NCI-H69 (cell line): ENCODE measurements at places on chromosomes 11 and 22.

GRCh38 chr22:37601540-37602442 lies 6.8 kb upstream of the GGA1 start:
- DNase-seq, result peak; percentile 80

GRCh38 chr22:33325232-33326004 lies 267.2 kb upstream of the SYN3 start:
- no peak for DNase-seq

- DNase-seq, result peak; percentile 36
These were observed 54.0 kb upstream of the PITPNB start for GRCh38 chr22:27972732-27973698.

- DNase-seq, result no peak
These were observed 93.6 kb upstream of the CD44 start for GRCh38 chr11:35045236-35045820.

DNA sequence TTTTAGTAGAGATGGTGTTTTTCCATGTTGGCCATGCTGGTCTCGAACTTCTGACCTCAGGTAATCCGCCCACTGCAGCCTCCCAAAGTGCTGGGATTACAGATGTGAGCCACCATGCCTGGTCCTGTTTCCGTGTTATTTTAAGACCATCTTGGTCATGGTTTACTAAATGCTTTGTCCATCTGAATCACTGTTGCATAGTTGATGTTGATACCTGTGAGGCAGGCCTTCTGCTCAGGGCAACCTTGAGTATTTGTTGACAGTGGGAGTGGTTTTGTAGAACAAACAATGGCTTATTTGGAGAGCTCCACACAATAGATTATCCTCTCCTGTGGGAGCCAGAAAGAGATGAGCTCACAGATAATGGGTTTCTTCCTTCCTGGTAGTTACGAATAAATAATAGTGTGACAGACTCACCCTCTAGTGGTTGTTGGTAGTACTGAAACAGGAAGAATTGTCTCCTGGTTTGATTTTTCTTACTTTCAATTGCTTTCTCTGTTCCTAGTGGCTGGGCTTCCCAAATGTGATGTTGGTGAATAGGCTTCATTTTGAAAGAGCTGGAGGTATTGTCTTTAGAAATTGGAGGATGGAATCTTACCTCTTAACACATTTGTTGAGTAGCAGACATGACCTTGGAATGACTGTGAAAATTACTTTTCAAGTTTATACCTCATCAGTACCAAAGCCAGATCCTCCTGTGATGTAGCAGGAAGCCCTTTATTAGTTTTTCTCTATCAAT lies 39.0 kb downstream of the CTNND1 start:
- DNase-seq, result peak; percentile 96

GRCh38 chr11:8080674-8081590 lies at the start of gene TUB:
Gene TUB, plus strand, starts transcription at chr11:8081211. Its CDS starts 300 bp downstream, at chr11:8081511.
- DNase-seq, result peak; percentile 81

- DNase-seq, result no peak
These were observed 186.4 kb upstream of the PITPNB start for GRCh38 chr22:28105413-28105812.

- peak; percentile 44 for DNase-seq
These were observed at the start of gene CST6 for GRCh38 chr11:66011785-66012303. Gene CST6, plus strand, starts transcription at chr11:66012008. Its CDS starts 37 bp downstream, at chr11:66012045.

DNA sequence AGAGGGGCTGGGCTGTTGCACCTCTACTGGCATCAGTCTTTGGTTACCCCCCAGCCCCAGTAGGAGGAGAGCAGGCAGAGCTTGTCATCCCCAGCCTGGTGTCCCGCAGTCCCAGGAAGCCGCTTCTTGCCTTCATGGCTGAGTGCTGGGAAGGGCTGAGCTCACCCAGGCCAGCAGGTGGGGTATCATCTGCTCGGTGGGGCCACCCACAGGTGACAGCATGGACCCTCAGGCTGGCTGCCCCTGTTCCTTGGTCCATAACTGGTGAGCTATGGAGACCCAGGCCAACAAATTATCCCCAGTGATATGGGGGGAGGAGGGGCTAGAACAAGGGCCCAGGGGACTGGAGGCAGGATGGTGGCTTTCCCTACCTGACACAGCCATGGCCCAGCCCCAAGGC lies 6.5 kb upstream of the RHOD start:
- no peak for DNase-seq

DNA sequence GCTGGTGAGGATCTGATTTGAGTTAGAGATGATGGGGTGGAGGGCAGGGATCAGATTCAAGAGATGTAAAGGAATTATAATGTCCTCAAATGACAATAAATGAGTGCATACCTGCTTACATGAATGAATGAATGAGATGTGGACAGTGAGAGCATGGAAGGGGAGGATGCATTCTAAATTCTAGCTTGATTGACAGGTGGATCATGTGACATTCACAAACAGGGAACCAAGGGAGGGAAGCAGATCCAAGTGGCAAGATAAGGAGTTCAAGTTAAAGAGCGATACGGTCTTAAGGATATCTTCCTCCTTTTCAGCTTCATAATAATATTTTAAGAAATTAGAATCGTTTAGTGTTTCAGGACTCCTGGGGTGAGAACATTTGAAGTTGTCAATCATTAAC lies 170.5 kb upstream of the TBCEL start:
- DNase-seq, result no peak

- DNase-seq, result no peak
These were observed 3.4 kb downstream of the YPEL4 start for GRCh38 chr11:57646194-57646798.

GRCh38 chr11:67022341-67022933 lies 497 bp upstream of the SYT12 start:
- peak; percentile 91 for DNase-seq

DNA sequence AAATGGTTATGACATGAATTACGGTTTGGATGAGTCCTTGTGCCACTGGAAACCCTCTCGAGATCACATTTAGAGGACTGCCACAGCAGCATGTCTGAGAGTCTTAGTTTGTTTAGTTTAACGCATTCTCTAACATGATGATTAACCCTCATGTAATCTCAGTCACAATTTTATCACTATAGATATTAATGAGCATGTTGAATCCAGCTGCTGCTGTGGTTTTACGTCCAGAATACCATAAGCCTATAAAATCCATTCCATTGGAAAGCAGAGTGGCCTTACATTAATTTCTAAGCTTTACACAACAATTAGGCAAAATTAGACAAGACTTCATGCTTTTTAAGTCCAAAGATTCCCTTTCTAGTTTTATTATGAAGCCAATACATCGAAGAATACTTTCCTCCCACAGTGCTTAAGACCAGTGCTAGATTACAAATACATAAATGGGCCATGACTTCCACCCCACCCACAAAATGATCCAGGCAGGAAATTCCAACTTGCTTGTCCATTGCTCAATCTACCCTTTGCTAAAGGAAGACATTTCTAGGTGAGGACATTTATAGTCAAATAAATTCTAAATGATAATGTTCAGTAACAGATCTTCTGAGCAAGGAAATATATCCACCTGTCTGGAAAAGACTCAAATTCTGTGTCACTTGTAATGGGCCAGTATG lies 3.5 kb upstream of the ELMOD1 start:
- DNase-seq, result no peak

DNA sequence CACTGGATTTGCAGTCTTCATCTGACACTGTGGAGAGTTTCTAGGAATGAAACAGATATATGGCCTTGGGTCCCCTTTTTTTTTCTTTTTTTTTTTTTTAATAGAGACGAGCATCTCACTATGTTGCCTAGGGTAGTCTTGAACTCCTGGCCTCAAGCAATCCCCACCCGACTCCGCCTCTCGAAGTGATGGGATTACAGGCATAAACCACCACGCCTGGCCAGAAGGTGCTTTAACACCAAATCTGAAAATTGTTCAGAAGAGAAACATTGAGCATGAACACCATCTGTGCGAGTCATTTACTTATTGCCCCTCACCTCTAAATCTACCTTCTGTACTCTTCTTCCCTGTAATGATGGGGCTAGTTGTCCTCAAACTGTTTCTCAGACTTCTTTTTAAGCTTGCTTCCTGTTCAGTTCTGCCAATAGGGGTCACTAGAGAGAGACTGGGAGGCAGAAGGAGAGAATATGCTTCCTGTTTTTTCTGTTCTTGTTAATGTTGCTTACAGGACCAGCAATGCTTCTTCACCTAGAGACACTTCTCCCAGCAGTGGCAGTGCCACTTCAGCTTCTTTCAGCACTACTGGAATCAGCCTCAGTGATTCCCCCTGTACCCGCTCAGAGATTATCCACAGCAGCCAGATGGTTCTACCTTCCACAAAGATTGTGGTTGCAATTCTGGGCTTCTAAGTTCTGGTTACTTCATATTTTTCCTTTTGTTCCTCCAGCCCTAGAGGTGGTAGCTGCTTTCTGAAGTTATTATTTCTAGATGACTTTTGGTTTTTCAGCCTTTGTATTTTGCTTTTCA lies 20.8 kb upstream of the ZBED5 start:
- DNase-seq, result peak; percentile 76

GRCh38 chr11:85685820-85686459 lies at the start of gene CCDC89:
Gene CCDC89, minus strand, starts transcription at chr11:85686195. Its CDS starts 65 bp downstream, at chr11:85686130.
- DNase-seq, result peak; percentile 98

GRCh38 chr11:110629594-110629993 lies 82.6 kb downstream of the ARHGAP20 start:
- DNase-seq, result no peak

DNA sequence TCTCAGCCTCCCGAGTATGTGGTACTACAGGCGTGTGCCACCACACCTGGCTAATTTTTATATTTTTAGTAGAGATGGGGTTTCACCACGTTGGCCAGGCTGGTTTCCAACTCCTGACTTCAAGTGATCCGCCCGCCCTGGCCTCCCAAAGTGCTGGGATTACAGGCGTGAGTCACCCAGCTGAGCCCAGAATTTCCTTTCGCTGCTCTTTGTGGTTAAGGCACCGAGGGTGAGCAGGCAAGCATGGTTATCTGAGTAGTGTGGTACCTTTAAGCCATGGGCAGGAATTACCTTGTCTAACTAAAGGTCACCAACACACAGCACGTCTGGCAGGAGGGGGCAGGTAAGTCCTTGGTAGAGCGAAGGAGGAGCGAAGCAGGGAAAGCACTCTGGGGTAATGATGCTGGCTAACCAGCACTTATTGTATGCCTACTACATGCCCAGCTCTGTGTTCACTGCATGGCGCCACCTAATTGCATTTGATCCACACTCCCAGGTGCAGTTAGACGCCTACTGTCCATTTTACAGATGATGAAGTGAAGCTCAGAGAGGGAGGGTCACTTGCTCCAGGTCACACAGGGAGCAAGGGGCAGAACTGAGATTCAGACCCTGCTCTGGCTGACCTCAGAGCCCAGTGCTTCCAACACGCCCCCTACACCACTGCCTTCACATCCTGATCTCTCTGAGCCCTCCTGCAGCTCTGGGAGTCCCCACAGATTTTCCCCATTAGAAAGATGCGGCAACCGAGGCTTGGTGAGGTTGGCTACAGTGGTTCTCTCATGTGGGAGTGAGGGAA lies 45.7 kb downstream of the TRIOBP start:
- DNase-seq, result no peak

- DNase-seq, result no peak
These were observed 62.8 kb downstream of the CEP57 start for GRCh38 chr11:95853138-95853537.

GRCh38 chr11:77660947-77661346 lies 23.4 kb upstream of the CLNS1A start:
- DNase-seq, result no peak

DNA sequence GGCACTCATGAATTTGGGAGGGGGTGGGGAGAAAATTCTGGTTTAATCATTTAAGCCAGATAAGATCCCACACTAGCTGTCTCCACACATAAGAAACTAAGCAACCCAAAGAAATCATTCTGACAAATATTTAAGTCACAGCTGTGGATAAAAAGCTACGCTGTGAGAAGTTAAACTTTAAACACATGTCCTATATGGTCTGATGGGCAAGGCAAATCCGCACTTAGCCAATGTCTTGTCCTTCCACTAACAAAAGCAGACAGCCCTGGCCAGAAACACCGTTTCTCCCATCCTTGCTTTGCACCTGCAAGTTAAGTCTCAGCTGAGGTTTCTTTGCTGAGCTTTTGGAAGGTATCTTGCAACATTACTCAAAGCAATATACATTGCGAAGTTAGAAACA lies 68.0 kb downstream of the ETS1 start:
- DNase-seq, result peak; percentile 33

DNA sequence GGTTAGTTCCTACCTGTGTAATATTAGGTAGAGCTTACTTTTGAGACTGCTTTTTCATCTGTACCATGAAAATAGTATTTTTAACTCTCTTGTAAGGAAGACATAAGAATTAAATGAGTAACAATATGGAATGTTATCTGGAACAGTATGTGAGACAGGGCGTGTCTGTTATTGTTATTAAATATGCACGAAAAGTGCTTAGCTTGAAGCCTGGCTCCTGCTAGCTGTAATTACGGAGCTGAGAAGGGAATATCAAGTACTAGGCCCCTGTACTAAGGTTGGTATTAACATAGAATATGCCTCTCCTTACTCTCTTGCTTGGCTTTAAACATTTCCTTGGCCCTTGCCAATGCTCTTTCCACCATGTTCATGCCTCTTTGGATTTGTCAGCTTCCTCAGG lies 194.0 kb downstream of the FAM76B start:
- no peak for DNase-seq

- DNase-seq, result peak; percentile 90
These were observed 1.6 kb downstream of the NCR3LG1 start for GRCh38 chr11:17352950-17353820.

DNA sequence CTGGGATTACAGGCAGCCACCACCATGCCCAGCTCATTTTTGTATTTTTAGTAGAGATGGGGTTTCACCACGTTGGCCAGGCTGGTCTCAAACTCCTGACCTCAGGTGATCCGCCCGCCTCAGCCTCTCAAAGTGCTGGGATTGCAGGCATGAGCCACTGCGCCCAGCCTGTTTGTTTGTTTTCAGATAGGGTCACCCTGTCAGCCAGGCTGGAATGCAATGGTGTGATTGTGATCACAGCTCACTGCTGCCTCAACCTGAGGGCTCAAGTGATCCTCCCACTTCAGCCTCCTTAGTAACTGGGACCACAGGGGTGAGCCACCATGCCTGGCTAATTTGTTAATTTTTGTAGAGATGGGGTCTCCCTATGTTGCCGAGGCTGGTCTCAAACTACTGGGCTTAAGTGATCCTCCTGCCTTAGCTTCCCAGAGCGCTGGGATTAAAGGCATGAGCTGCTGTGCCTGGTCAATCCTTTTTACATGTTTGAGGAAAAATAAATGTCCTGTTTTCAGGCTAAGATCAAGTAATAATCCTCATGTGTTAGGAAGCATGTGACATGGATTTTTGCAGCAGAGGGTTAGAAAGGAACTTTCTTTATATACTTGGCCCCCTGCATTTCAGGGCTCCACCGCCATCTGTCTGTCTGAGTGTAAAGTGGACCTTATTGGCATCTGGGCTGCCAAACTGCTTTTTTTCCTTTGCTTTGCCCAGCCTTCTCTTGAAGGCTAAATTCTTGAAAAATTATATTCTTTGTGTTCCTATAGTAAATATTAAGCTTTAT lies 4.8 kb upstream of the SLC3A2 start:
- no peak for DNase-seq
